SIG-M5 (cell line): ENCODE measurements at places on chromosomes 16 and 17.
A peak's percentile ranks its signal among the peaks of the same experiment; 100 is the strongest.

- DNase-seq: no peak
Measured at GRCh38 chr16:5001986-5002385, 31.7 kb downstream of the NAGPA start.

- DNase-seq: no peak
Measured at GRCh38 chr17:44989552-44990138, 21.5 kb upstream of the C1QL1 start.

DNA sequence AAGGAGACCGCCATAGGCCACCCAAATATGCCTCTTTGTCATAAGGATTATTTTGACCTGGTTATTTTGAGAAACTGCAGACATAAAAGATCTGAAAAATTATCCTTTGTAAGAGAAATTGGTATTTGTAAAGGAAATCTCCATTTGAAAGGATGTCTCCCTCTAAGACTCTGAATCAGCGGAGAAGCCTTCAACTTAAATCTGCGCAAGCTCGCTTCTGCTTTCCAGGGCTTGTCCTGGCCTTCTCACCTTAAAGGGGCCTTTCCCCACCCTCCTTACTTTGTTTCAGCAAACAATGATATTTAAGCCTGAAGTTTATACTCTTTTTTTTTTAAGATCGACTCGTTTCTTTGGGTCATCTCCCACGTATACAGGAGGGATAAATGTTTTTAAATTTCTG lies 34.5 kb downstream of the HSBP1 start:
- DNase-seq: no peak

DNA sequence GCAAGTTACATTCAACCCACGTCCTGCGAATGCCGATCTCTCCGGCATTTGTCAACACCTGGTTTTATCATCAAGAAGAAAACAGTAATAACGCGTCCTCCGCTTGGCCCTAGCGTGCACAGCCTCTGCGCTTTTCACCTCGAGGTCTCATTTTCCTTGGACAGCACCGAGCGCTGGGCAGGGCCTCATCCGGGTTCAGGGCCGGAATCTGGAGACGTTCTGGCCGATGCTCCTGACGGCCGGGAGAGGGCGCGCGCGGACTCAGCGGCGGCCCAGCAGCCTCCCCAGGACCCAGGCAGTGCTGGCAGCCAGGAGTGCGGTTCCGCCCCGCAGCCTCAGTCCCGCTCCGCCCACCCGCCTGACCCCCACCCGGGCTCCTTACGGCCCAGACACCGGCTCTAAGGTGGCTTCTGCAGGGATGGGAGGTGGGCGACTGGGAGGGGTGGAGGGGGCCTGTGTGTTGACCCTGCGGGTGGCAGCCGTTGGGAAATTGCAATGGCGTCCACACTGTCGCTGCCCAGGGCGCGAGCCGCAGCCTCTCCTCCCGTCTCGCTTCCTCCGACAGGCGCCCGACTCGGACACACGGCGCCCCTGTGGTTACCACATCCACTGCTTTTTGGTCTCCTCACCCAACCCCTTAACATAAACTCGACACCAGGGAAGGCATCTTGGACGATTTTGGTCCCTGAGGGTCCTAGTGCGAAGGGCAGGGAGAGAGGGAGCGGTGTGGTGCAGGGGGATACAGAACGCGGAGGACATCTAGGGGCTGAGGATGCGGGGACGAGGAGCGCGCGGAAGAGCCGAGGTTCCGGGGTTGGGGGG lies 7.4 kb upstream of the FLYWCH1 start:
- DNase-seq: no peak

DNA sequence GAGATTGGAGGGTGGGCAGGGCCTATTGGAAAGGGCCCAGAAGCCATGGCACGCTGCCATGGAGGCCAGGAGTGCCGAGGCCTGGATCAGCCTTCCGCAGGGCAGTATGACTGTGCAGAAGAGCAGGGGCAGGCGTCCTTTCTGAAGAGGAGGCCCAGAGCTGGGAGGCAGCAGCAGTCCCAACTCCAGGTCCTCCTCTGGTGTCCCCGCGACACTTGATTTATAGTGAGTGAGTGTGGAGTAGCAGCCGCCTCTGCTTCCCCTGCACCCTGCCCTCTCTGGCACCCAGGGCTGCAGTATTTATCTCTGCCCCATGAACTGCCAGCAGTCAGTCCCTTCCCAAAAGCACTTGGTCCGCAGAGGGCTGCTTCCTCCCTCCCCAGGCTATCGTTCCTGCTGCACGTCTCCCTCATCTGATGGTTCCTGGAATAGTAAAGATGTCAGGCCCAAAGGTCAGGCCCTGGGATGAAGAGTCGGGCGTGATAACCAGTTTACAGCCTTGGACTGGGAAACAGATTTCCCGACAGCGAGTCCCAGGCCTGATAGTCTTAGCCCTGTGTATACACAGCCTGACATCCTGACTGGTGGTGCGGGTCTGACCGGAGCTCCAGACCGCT lies 32.9 kb downstream of the PGS1 start:
- DNase-seq: no peak

GRCh38 chr17:35578197-35578928 lies at the start of gene PEX12:
PEX12 (minus strand) TSS chr17:35578571; CDS start chr17:35578021, 550 bp downstream.
- DNase-seq: peak; percentile 65

DNA sequence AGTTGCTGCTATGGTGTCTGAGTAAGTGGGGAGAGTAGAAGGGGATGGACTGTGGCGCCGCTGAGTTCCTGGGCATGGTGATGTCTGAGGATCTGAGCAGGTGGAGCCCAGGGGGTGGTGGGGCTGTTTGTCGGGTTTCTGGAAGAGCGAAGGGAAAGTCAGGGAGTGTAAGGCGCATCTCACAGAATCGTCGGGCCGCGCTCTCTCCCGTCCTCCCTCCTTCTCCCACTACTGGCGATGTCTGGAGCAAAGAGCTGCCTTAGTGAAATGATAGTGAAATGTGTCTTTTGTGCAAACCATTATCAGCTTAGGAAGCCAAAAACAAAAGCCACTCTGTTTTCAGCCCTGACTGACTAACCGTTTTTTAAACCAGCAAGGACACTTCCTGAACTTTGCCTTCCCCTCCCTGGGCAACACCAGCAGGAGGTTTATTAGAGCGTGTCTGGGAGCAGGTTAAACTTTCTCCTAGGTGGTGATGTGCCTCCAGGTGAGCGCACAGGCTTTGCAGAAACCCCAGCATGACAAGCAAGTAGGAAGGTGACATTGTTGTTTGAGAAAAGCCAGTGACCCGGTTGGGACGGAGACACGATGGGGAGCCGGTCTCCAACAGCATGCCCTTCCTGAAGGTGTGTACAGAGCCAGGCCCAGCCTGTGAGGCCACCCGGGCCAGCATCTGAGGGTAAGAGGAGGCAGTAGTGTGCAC lies 49.1 kb downstream of the RAB11FIP3 start:
- DNase-seq: no peak

- DNase-seq: no peak
Measured at GRCh38 chr17:64348666-64349065, 42.0 kb downstream of the PECAM1 start.

GRCh38 chr16:57380671-57381462 lies 8.6 kb downstream of the CX3CL1 start:
- DNase-seq: no peak

DNA sequence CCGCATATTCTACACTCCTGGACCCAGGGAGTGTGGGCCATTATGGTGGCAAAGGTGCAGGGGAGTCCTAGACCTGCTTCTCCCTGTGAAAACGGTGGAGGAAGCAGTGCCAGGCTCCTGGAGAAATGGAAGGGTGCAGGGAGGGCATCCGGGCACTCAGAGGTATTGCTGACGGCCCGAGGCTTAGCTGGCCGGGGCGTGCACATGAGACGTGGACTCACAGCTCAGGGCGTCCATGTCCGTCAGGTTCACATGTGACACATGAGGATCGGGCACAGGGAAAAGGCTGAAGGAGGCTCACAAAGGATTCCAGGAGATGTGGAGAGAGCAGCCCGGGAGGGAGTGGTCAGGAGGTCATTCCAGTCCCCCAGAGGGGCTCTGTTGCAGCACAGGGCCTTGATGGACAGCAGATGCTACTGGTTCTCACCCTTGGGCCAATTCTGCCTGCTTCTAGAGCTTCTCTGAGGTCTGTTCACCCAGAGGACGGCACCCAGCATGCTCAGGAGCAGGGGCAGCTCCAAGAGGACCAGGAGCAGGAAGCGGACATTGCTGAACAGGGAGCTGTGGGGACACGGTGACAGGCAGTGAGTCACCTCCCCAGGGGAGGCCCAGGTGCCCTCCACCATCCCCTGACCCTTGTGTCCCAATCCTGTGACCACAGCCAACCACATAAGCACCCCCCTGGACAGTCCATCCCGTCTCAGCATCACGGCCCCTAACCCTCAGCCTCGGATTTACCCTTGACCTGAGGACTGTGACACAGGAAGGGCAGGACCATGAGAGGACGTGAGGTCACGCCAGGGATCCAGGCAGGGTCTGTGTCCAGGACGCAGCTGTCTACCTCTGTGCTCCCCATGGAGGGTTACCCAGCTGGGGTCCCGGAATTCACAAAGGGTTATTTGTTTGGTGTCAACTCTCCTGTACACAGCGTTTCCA lies 4.5 kb downstream of the CD300C start:
- no peak for DNase-seq

GRCh38 chr17:76716839-76717215 lies 6.1 kb upstream of the MXRA7 start:
- no peak for DNase-seq

DNA sequence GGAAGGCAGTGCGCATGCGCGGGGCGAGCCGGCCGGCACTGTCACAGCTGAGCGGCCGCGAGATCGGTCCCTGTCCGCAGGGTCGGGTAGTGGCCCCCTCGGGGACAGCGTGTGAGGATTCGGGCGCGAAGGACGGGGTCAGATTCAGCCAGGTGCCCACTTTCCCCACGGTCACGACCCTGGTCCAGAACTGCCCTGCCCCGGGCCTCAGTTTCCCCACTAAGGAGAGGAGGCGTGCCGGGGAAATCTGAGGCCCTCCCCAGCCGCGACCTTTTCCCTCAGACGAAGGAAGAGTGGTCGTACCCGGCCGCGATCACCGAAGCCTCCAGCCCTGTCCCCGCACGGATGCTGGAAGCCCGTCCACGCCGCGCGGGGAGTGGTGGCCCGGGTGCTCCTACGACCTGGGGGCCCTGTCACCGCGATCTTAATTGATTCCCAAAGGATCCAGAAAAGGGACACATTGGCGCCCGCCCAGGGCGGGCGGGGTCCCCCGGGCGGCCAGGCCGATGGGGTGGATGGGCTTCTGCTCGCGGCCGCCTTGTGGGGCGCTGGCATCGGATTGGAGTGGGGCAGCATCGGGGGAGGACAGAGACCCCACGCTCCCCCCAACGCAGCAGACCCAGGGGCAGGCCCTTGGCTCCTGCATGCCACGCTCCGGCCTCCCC lies 57.7 kb downstream of the SRL start:
- DNase-seq: no peak

- no peak for DNase-seq
Measured at GRCh38 chr16:3485097-3485745, 10.1 kb downstream of the C16orf90 start.

DNA sequence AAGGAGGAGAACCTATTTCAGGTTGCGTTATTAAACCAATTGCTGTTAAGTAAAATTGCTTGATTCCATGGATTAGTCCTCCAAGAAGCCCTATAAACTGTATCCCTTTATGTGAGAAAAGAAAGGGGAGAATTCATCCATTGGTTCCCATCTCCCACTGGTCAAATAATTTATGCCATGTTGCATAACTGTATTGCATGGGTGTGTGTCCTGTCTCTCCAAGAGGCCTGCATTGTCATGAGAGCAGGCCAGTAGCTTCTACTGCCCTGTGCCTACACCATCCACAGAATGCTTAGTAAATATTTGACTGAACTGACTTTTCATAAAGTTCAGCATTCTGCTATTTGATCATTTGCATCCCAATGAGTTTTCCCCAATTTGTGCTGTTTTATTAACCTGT lies 11.7 kb upstream of the TOB1 start:
- DNase-seq: no peak

DNA sequence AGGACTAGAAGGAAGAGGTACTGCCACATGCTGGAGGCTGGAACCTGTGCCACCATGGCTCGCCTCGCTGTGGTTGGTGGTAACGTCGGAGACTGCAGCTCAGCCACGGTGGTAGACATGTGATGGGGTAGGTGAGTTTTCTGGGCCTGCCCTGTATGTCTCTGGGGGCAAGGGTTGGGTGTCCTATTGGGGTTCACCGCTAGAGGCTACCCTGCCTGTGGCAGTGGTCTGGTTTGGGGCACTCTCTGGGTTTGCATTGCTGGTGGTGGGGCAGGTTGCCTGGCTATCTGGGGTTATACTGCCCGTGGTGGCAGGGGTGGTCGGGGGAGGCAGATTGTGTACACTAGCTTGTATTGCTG lies 79.3 kb upstream of the KCNJ18 start:
- no peak for DNase-seq

DNA sequence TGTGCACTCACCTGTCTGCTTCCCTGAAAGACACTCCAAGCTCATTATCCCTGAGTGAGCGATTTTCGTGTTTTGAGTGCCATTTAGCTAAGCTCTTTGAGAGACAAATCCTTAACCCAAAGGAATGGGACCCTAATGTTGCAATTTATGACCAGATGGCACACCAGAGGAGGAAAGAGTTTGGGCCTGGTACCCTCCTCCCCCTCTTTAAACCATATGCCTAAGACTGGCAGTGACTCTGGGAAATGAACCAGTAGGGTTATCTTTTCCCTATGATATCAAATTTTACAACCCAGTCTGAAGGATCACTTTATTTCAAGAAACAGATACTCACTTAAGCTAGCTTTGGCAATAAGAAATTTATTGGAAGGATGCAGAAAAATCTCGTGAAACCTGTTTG lies 550.4 kb downstream of the TOX3 start:
- DNase-seq: no peak

- DNase-seq: no peak
Measured at GRCh38 chr16:15952265-15952711, 2.9 kb downstream of the ABCC1 start.

DNA sequence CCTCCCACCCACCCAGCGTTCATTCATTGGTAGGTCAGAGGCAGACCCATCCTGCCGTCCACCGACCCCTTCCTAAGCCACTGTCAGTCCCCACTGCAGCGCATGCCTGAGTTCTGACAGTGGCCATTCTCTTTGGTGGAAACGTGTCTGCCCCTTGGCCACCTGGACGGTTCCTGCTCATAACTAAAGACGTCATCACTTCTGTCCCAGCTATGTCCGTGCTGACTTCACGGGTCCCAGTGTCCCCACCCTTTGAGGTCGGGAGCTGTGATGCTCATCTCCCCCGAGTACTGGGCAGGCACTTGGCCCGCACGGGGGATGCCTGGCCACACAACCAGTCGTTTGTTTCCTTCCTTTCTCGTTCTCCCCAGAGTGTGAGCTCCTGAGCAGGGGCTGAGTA lies 267.1 kb downstream of the C16orf95 start:
- DNase-seq: no peak

DNA sequence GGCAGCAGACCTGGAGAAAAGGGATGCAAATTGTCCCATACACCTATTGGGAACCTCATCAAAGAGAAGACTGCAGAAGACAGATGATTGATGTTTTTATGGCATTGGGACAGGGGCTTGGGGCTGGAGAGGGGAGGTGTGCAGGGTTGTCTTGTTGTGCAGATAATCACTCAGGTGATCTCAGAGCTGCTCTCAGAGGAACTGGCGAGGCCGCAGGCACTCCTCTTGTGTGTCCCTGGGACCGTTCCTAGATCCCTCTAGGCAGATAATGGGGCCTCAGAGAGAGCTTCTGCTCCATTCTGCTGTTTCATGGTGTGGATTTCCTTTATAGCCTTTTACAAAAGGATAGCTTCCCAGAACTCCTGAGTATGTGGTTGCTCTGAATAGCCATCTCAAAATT lies 1.6 kb downstream of the RNF213 start:
- no peak for DNase-seq

- DNase-seq: no peak
Measured at GRCh38 chr16:71214746-71215381, 15.7 kb downstream of the HYDIN start.
